Cortex of kidney (tissue), 1 donor: ENCODE measurements at places on chromosomes 3 and 15.

DNA sequence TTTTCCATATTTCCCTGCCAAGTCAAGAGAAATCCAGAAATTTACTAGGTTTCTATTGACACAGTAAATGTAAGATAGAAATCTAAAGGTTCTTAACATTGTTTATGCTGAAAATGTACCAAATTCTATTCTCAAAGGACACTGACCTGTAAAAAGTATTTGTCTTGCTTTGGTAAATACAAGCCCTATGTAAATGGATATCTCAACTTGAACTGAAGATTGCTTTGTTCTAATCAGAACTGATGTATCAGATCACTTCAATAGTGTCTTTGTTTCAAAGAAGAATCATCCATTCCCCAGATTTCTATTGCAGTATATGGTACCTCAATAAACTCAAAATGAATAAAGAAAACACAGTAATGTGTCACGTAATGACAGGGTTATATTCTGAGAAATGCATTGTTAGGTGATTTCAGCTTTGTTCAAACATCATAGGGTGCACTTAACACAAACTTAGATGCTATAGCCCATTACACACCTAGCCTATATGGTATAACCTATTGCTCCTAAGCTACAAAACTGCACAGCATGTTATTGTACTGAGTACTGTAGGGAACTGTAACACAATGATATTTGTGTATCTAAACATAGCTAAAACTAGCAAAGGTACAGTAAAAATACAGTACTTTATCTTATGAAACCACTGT lies 143.5 kb upstream of the NECTIN3 start:
- no peak for DNase-seq

DNA sequence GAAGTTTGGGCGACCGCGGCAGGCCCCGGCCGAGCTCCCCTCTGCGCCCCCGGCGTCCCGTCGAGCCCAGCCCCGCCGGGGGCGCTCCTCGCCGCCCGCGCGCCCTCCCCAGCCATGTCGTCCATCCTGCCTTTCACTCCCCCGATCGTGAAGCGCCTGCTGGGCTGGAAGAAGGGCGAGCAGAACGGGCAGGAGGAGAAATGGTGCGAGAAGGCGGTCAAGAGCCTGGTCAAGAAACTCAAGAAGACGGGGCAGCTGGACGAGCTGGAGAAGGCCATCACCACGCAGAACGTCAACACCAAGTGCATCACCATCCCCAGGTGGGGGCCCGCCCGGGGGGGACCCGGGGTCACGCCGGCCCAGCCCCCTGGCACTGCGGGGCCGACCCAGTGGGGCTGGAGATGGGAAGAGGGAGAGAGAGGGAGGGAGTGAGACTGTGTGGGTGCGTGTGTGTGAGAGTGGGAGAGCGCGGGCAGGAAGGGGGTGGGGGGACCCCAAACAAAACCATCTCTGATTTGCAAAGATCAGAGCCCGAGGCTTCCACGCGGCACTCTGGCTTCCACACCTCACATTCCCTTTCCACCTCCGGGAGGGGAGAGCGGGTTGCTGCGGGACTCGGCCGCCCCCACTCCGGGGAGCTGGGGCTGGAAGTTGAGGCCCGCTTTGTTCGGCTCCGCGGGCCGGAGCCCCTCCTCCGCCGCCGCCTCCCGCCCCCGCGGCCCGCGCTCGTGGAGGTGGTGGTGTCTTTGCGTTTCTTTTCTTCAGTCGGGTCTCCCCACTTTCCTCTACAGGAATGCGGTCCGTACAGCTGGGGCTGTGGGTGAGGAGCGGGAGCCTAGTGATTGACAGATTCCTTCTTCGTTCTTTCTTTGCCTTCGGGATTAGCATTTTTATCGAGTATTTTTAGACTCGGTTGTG lies 898 bp downstream of the SMAD3 start:
- DNase-seq: no peak

- DNase-seq: no peak
Observed at GRCh38 chr15:69539345-69539744, 86.7 kb downstream of the RPLP1 start.

DNA sequence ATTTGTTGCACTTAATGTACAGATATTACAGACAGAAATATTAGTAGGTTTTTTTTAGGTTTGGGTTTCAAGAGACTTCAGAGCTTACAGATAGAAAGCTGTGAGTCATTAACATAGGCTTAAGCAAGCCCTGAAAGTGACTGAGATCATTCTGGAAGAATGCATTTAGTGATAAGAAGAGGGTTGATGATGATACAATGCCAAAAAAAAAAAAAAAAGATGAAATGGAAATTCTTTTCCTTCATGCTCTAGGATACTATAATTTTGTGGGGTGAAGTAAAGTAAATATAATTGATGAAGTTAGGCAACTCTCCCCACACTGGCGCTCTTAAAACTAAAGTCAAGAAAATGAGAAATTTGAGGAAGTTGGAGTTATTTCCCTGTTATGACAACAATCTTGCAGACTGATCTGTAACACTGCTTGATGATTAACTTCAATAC lies 169.4 kb upstream of the ZNF385D start:
- DNase-seq: no peak

- no peak for DNase-seq
Observed at GRCh38 chr3:41808152-41808551, 153.8 kb downstream of the ULK4 start.

GRCh38 chr3:23103764-23104163 lies 99.4 kb upstream of the UBE2E2 start:
- DNase-seq: no peak

GRCh38 chr15:51359981-51360380 lies 18.5 kb downstream of the GLDN start:
- no peak for DNase-seq

GRCh38 chr3:54279005-54279583 lies 156.7 kb downstream of the CACNA2D3 start:
- no peak for DNase-seq

GRCh38 chr3:179991104-179991503 lies 45.6 kb downstream of the PEX5L start:
- DNase-seq: no peak

DNA sequence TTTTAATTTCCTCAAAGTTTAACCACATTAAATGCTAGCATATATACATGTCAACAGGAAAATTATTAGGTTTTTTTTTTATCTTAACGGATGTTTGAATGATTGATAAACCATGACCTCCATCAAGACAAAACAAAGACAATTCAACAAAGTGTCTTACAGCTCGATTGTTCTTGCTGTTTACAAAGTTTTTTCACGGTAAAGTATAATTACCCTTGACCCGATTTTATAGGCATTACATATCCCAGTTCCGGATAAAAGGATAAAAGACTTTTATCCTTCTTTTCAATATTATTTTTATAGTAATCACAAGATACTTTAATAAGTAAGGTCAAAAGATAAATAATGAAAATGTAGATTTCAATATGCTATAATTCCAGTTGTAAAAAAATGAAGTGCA lies 96.9 kb downstream of the RORA start:
- no peak for DNase-seq

DNA sequence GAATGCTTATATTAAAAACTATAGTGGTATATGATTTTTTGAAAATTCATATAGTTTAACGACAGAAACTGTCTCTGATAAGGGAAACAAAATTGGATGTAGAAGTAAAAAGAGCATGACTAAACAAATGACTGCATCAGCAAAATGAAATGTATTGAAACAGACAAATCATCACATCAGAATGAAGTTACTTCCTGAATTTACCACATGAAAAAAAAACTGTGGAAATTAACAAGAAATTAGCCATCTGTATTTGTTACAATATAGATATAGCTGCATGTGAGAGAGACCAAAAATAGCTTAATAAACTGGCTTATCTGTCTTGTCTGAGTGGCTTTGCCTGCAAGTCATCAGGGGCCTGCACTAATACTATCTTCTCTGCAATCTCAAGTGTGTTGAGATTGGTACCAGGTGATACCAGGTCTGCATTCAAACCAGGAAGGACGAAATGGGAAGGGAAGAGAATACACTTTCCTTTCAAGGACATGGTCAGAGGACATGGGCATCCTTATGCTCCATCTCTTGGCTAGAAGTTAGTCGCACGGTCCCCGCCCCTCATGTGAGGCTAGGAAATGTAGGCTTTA lies 388.7 kb downstream of the GRM7 start:
- DNase-seq: no peak

GRCh38 chr3:179018808-179019207 lies 52.8 kb downstream of the ZMAT3 start:
- DNase-seq: no peak

- DNase-seq: no peak
Observed at GRCh38 chr15:43518197-43518761, 871 bp downstream of the MAP1A start.

- no peak for DNase-seq
Observed at GRCh38 chr15:65365229-65365628, 12.6 kb downstream of the IGDCC3 start.

DNA sequence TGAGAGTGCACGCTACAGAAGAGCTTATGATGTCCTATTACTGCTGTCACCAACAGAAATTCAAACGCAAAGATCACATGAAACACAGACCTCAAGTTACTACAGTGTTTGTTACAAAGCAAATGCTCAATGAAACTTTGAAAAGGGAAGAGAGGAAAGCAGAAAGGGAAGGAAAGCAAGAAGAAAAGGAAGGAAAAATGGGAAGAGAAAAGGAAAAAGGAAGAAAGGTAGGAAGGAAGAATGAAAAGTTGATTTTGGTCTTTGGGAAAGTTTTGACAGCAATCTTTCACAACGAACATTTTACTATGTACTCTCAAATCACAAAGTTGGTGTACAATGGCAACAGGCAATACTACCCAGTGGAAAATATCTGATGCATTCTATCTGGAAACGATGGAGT lies 514.8 kb downstream of the MAGI1 start:
- DNase-seq: no peak

DNA sequence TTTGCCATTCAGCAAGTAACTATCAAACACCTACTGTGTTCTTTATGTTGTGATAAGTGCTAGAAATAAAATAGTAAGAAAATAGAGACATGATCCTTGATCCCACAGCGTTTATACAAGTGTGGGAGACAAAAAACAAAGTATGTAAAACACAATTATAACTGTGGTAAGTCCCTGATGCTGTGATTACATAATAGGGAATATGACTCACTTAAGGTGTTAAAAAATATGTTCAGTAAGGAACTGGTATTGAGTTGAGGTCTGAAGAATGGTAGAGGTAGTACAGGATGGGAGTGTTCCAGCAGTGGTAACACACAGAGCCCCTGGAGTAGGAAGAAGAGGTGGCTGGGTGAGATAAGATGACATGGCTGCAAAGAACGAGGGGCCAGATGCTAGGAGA lies 132.1 kb upstream of the TMC3 start:
- no peak for DNase-seq

- DNase-seq: no peak
Observed at GRCh38 chr3:73385568-73385967, 239.2 kb downstream of the PDZRN3 start.

GRCh38 chr3:193710286-193711165 lies 117.5 kb downstream of the OPA1 start:
- DNase-seq: no peak

DNA sequence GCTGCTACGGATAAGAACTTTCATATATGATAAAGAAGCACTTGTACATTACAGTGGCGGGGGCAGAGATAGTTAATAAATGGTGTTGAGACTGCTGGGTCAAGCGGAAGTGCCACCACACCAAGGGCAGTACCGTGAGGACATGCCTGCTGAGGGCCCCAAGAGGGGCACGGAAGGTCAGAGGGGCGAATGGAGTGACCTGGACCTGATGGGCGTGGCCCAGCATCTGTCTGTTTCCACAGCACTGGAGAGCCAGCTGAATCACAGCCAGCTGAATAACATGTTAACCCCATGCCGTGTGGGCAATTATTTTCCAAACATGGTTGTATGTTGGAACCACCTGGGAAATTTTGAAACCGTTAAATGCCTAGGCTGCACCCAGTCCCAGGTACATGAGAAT lies 37.2 kb downstream of the ANKDD1A start:
- no peak for DNase-seq

DNA sequence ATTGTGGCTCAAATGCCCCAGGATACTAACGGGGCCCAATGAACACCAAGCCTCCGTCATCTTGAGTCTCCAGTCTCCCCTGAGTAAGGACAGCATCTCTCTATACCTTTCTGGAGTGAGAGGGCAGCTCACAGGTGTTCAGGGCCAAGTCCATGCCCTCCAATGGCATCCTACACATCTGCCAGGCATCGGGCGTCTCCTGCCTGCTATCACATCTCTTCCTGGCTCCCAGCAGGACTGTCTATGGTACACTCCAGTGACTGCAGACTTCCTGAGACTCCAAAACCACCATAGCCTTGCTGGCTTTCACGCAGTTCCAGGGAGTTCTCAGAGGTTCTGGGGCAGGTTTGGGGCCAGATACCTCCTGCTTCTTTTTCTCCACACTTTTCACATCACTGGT lies 28.3 kb downstream of the CX3CR1 start:
- no peak for DNase-seq

- no peak for DNase-seq
Observed at GRCh38 chr15:99981191-99981647, 248.0 kb upstream of the LYSMD4 start.

DNA sequence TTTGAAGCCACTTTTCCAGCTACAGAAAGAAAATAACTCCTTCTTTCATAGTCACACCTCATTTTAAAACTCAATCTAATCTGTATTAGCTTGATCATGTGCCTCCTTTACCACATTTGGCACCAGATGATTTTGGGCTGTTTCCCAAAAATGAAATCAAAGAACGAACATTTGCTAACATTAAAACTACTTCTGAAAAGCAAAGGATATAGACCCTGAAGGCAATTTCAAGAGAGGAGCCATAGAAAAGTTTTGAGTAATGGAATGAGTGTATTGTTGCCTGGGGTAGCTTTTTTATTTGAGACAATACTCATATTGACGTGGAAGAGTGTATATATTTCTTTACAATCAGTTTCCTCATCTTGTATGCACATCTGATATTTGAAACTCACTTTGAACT lies 152.8 kb upstream of the TBL1XR1 start:
- DNase-seq: no peak

DNA sequence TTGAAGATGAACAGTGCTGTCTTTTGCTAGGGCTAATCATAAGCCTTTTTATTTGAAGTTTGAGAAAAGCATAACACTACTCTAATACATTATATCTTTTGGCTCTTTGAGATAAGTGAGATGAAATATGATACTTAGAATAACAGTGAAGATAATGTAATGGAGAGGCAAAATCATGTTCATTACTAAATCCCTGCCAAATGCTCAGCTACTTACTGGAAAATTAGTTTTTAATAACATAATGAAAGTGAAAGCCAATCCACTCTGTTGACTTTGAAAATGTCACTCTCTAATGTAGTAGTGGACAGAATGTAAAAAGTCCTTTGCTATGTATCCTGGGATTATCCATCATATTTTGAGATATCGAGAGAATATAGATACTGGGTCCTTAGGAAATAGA lies 35.9 kb upstream of the MYH15 start:
- no peak for DNase-seq

GRCh38 chr3:114669614-114670013 lies 375.8 kb downstream of the TIGIT start:
- no peak for DNase-seq

GRCh38 chr15:28917791-28918140 lies 32.0 kb downstream of the APBA2 start:
- no peak for DNase-seq

DNA sequence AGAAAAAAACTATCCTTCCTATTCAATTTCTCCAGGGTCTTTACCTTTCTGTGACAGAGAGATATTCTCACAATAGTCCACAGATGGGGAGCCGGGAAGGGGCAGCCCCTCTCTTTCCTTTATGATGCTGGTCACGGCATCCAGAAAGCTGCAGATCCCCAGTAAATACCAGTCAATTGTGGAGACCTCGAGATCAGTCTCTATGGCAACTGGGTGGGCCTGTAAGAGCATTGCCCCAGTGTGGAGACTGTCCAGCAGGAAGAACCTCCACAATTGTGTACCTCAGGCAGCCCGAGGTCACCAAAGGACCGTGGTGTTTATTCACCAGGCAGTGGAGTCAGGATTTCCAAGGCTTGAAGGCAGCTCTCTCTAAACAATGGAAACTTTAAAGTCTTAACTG lies 291.2 kb downstream of the NTRK3 start:
- no peak for DNase-seq
